Cerebellar cortex (tissue), 1 donor: ENCODE measurements at places on chromosomes 4 and X.

DNA sequence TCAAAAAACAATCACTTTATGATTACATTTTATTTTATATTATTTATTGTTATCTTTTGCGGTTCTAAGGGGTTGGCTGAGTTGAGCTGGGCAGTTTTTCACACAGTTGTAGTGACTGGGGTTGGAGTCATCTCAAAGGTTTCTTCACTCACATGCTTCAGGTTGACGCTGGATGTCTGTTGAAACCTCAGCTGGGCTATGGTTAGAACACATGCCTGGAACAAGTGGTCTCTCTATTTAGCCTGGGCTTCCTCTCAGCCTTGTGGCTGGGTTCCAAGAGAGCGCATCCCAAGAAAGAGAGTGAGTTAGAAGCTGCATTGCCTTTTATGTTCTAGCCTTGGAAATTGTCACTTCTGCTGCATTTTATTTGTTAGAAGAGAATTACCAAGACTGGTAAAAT, 87.4 kb downstream of the CBLL2 start:
- no peak for DNase-seq

DNA sequence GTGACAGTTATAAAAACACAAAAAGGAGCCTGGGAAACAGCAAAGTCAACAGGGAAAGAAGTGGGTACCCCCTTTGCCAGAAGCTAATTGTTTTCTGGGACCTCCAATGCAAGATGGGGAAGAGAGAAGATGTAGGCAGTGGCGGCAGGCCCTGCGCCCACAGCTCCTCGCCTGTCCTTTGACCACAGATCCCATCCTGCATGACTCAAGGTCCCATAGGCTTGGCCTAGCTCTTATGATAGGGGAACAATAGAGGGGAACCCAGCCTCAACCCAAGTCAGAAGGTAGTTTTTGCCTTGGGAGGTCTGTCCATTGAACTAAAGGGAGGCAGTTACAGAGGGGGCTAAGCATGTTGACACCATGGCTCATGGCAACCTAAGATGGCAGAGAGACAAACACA, 14.2 kb downstream of the ZMYM3 start:
- DNase-seq: no peak

DNA sequence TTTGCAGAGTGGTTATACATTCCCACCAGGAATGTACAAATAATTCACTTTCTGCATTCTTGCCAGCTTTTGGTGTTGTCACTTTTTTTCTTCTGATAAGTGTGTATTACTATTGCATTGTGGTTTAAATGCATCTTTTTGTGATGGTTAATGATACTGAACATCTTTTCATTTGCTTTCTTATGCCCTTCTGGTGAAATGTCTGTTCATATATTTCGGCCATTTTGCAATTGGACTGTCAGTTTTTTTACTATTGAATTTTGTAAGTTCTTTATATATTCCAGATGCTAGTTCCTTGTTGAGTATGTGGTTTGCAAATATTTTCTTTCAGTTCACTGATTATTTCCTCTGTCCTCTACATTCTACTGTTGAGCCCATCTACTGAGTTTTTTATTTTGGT, 19.4 kb upstream of the BMP2K start:
- no peak for DNase-seq

GRCh38 chr4:166422475-166422874, 549.4 kb downstream of the TLL1 start:
- DNase-seq: no peak

- no peak for DNase-seq
Observed at GRCh38 chrX:136376713-136377112, 76.0 kb downstream of the ADGRG4 start.

- DNase-seq: no peak
Observed at GRCh38 chr4:138392751-138393308, 150.7 kb upstream of the SLC7A11 start.

DNA sequence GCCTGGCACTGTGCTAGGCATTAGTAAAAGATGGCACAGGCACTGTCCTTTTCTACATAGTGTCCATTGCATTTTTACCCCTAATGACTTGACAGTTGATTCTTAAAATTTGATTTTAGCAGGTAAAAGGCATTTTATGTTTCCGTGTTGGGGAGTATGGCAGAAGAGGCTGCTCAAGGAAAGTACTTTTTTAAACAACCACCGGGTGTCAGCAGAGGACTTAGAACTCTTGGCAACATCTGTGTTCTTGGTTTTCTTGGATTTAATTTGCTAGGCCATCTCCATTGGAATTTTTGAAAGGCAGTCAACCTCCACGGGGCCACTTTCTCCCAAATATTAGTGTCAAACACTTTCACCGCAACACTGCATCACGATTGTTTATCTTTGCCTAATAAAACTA, 102.9 kb downstream of the TSPAN7 start:
- DNase-seq: peak; percentile 38

DNA sequence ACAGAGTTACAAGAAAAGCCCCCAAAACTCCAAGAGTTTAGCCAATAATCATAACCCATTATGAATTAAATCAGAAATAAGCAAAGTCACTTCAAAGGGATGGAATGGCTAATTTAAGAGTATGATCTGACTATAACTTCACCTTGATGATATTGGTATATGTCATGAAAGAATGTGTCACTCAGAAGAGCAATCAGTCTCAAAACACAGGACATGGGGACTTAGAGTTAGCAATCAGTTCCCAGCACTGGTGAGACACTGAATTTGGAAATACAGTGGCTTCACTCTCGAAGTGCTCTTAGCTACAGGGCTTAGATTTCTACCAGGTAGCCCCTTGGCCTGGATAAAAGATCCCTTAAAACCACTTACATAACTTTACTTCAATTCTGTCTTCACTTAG, 65.7 kb upstream of the EXOC1L start:
- DNase-seq: no peak

DNA sequence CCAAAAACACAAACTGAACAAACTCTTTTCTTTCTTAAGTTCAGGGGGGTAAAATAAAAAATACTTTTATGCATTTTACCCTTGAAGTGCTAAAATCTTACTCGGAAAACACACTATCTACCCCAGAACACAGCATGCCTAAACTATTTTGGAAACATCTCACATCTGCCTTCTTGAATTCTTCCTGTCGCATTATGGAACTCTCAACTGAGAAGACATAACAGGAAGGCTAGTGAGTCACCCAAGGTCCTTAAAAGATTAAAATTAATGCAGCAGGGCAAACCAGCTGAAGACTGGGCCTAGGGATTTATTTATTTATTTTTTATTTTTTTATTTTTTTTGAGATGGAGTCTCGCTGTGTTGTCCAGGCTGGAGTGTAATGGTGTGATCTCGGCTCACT, 208.2 kb downstream of the APBB2 start:
- no peak for DNase-seq

- DNase-seq: no peak
Observed at GRCh38 chr4:7313347-7313811, 121.0 kb downstream of the SORCS2 start.

GRCh38 chrX:70139736-70140135, 6.5 kb downstream of the IGBP1 start:
- DNase-seq: no peak

- no peak for DNase-seq
Observed at GRCh38 chr4:59570860-59571476, 1629.2 kb upstream of the ADGRL3 start.

GRCh38 chr4:8301851-8302730, 32.5 kb downstream of the HTRA3 start:
- no peak for DNase-seq

GRCh38 chrX:123175366-123176122, 8.5 kb upstream of the GRIA3 start:
- DNase-seq: no peak

- DNase-seq: no peak
Observed at GRCh38 chr4:6078560-6078959, 60.3 kb upstream of the C4orf50 start.

GRCh38 chr4:168795346-168795745, 214.7 kb downstream of the CBR4 start:
- no peak for DNase-seq

GRCh38 chr4:53015681-53016080, 153.6 kb downstream of the RASL11B start:
- DNase-seq: peak; percentile 38

DNA sequence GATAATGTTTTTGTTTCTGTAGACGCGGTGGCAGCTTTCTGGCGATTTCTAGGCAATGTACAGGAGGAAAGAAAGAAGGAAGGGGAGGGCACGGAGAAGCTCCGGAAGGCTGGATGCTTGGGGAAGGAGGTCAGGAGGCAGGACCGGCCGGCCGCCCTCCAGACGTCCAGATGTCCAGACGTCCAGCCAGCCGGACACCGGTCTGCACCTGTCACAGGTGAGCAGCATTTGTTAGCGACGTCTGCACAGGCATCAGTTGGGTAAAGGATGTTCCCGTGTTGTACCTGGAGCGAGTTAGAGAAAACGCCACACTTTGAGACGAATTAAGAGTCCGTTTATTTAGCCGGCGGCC, 90.0 kb upstream of the PPP2R3B start:
- DNase-seq: no peak

GRCh38 chrX:116009861-116010710, 160.5 kb upstream of the AGTR2 start:
- no peak for DNase-seq

DNA sequence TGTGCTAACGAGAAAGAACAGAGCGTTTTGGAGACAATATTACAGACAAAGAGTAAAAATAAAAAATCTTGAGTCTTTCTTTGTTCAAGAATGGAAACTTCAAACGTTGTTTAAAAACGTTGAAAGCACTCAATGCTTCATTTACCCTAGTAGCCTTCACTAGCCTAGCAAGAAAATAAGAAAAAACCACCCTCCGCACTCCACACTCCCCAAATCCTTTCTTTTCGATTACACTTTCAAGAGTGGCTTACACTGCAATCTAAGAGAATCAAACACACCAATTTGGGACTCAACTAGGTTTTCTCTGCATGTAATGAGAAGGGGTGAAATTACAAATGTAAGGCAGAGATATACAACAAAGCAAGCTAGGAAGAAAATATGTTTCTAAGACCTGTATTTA, 4.7 kb downstream of the TMSB4X start:
- peak; percentile 33 for DNase-seq

DNA sequence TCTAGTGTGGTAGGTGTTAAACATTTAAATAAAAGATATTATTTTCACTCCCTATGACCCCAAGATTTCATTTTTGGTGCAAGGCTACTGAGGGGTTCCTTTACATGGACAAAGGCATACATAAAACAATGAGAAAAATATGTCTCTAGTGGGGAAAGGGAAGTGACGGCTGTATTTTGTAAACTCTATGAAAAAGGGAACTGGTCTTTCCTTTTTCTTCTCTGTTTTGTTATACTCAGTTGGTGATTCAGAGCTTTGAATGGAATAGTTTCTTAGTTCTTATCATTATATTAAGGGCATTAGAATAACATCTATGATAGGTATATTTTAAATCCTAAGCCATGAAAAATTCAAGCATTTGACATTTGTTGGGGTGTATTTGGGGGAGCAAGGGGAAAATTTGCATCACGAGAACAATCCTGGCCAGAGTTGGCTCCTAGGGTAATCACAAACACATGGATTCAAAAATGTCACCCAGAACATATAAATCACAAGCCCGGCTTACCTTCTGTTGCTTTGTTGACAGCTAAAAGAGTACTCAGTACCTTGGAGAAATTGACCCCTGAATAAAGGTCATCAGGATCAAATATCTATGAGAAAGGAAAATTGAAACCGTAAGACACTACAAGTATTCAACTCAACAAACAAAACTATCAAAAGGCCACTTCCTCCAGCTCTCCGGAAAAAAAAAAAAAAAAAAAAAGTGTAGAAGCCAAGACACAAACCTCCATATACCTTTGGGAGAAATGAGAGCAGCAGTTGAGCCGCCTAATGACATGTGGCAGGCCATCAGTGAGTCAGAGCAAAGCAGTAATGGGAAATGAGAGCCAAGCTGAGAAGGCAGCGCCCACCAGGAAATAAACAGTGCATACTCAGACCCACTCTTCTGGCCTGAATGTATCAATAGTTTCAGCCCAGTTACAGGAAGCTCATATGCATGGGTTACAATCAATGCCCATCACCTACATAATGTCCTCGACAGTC, 33.4 kb downstream of the ARHGEF6 start:
- no peak for DNase-seq
